ENCODE measurements at places on chromosomes 5 and 9.
A peak's percentile ranks its signal among the peaks of the same experiment; 100 is the strongest.

DNA sequence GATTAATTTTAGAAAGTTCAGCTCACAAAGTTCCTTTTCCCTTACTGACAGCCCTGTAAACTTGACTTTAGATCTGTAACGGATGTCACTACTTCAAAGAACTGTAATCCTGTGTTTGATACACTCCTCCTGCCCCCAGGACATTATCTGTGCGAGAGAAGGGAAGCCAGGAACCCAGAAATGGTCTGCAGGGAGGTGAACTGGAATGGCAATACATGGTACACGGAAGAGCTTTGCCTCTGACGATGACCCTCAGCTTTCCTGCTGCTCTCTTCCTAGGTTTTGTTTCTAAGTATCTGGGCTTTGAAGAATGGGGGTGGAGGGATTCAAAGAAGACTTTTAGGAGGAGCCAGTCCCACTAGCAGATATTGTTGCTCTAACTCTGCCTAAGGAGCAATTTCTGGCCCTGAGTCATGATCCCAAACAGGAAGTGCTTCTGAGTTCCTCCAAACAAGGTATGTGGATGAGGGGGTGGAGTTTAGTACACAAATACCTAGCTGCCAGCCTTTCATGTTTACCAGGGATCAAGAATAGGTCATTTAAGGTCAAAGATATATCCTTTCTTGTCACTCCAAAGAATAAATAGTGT is 43.4 kb upstream of the TMC1 start:
- peak; percentile 58 for DNase-seq

DNA sequence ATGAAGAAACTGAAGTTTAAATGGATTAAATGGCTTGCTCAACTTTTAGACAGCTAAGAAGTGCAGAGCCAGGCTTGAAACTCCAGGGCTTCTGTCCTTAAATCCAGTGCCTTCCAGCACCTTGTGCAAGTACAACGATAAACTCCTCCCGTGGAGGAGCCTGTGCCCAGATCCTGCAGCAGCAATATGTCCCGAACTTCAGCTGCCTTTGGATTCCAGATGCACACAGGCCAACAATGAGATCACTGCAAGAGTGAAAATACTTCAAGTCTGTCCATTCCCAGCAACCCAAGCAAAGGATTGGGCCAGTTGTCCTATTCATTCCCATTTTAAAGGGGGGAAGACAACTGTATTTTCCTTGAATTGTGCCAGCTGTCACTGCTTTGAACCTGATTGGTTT is 199.6 kb downstream of the CRB2 start:
- DNase-seq: no peak

GRCh38 chr5:66896171-66896570 is 300.0 kb downstream of the MAST4 start:
- no peak for DNase-seq

DNA sequence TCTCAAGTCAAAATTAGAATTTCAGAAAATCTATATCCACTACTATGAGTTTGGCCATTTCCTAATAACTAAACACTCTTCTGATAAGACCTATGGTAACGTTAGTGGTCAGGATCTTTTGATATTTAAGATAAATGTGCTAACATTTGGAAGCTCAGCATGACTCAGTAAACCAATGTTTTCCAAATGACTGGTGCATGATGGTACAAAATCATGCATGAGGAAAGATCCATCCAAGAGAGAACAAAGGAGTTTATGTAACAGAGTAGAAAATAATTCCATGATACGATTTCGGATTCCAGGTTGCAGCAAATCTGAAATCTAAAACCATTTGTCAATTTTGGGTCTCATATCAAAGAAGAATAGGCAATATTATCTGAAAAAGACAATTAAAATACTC is 279.2 kb downstream of the NSG2 start:
- DNase-seq: no peak

- DNase-seq: no peak
These were observed 4.7 kb upstream of the VAV2 start for GRCh38 chr9:133996531-133997520.

DNA sequence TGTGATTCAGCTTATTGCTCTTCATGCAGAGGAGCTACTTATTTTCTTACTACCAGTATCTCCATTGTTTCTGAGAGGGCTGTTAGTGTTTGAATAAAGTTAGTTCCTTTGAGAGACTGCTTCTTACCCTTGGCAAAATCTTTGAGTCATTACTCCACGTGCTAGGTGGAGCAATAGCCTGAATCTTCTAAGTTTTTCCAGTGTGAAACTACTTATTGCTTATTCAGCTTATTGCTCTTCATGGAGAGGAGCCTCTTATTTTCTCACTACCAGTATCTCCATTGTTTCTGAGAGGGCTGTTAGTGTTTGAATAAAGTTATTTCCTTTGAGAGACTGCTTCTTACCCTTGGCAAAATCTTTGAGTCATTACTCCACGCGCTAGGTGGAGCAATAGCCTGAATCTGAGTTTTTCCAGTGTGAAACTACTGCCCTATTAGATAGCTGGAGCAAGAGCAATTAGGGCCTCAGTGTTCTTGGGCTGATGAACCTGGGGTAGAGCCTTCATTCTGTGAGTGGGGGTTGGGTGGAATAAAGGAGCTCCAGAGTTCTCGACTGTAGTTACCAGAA is 41.9 kb downstream of the GPBP1 start:
- no peak for DNase-seq

DNA sequence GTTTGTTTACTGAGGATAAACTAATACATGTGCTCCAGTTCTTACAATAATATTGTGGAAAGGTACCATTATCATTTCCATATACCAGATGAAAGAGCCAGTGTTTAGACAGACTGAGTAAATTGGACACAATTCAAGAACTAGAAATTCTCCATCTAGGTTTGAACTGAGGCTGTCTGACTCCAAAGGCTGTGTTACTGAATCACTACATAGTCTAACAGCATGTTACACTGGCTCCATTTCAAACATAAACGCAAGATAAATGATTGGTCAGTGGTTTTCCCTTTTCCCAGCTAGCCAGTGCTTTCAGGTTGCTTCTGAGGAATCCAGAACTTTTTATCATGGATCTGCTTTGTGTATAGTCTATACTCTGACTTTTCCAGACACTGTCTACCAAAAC is 8.1 kb downstream of the SPDL1 start:
- DNase-seq: no peak

DNA sequence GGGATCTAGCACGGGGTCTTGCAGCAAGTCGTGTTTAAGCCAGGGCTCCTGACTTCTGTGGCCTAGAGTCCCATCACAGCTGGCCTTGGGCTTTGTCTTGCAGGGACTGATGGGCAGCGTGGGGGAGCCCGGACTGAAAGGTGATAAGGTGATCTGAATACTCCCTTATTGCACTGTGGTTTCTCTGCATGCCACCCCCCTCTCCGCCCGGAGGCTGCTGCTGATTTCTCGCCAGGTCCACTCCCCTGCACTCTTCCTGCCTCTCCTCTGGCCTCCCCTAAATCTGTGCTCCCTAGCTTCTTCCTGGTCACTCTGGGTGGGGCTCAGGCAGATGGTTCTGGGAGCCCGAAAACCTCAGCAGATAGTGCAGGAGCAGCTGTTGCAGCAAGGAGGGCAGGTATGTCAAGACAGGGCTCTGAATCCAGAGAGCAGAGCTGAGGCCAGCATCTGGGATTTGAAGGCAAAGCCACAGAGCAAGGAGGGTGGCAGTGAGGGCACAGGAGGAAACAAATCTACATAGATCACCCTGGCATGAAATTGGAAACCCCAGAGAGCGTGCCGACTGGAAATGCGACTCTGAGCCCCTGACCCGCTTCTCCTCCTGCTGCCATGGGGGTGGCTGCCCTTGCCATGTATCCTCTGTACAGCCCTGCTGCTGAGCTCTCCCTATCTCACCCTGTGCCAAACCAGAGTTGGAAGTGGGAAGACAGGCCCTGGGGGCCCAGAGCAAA is 76.5 kb downstream of the COL27A1 start:
- DNase-seq: no peak
